Calu3 (cell line): ENCODE measurements at places on chromosomes 4 and X. TPM values are rescaled to one million over a fixed set of nuclear protein-coding genes. Genes with fewer than 3 reads are reported as not detected.
A peak's percentile ranks its signal among the peaks of the same experiment; 100 is the strongest.

DNA sequence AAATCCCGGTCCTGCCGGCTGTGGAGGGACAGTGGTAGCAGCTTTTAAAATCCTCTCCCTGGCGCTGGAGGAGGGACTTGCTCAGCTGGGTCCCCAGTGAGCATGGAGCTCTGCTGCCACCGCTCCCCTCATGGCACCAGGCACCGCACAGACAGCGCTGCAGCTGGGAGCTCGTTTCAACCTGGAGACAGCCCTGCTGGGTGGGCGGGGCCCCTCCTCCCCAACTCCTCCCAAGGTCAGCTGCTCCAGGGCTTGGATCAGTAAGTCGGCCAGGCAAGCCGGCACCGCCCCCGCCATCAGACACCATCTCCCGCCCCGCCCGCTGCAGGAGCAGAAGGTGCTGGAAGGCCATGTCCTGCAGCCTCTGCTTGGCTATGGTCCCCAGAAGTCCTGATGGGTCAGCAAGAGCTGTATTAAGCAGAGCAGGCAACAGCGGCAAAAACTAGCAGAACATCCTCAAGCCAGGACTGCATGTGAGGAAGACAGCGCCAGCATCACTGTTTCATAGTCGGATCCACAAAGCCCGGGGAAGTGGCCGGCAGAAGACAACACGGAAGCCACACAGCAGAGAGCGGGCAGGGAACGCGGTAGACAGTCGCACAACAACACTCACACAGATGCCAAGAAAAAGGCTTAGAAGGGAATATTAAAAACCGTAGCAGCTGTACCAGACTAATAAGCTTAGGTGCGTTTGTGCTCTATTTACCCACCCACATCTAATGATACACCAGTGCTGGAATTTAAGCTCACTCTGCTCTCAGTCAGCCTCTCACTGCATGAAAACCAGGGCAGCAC, 16.2 kb downstream of the ZFYVE28 start:
- DNase-seq = no peak

GRCh38 chr4:152983774-152984411, 47.8 kb downstream of the FHDC1 start:
- no peak for DNase-seq

GRCh38 chrX:1416965-1417760, 25.2 kb upstream of the SLC25A6 start:
- no peak for DNase-seq

DNA sequence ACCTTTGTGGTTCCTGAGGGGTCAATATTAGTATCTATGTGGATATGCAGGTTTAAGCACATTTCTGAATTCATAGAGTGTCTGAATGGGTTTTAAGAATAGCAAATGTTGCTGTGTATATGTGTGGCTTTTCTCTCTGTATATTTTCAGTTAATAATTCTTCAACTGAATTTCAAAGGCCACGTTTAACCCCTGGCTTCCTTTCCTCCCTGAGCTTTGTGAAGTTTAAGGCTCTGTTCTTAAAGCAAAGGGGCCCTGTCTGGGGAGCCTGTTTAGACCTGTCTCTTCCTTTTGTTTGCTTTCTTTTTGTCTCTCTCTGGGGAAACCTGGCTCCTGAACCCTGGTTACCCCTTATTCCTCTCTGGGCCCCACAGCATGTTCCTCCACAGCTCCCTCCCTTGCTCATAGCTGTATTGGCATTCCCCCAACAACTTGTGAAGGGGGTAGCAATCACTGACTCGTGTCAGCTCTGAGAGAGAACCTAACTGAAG, 139.1 kb downstream of the COL4A6 start:
- no peak for DNase-seq

DNA sequence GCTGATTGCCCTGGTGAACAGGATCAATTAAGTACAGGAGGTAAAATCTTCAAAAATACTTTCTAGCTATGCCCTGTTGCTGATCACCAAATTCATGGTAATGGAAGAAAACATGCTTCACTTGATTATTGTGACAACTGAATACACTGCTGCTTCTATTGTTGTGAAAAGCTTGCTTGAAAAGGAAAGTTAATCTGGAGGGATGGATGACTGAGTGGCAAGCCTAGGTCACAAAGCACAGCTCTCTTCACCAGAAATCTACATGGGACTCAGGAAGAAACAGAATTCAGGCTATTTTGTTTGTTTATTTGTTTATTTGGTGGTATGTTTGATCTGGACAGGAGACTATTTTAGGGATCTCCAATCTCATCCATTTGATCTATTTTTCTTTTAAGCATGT, 182.0 kb downstream of the MGST2 start:
- DNase-seq = no peak

DNA sequence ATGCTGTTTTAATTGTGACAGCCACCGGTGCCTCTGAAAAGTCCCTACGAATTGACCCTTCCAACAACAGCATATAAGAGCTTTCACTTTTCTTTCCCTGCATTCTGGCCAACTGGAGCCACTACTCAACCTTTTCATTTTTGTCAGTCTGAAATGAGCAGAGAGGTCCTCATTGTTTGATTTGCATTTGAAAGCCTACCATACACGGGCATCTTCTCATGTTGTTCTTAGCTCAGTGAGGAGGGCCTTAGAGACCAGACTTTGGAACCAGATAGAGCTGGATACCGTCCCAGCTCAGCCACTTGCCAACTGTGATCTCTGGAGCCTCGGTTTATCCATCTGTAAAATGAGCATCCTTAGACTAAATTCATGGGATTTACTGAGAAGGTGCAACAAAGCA, 16.9 kb upstream of the TMSB4X start:
- no peak for DNase-seq

- no peak for DNase-seq
Observed at GRCh38 chr4:157980158-157980557, 192.7 kb downstream of the GASK1B start.

GRCh38 chrX:68684291-68684918, 36.9 kb downstream of the STARD8 start:
- no peak for DNase-seq

GRCh38 chrX:22889819-22890218, 109.9 kb upstream of the DDX53 start:
- DNase-seq = no peak

DNA sequence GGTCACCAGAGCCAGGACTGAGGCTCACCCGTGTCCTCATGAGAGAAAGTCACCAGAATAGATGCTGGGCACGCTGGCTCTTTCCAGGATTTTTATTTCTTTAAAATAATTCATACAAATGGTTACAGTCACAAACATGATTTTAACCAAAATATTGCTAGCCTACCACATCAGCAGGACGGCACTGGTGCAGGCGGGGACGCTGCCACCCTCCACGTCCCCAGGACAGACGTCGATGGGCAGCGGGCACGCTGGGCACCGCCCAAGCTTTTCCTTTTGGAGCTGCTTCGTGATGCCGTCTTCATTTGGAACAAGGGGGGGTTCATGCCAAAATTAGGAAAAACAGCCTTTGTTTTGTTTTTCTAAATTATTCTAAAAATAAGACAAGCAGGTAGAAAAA, 37.6 kb downstream of the CTBP1 start:
- no peak for DNase-seq

- no peak for DNase-seq
Observed at GRCh38 chrX:46693149-46693548, 65.8 kb downstream of the SLC9A7 start.

DNA sequence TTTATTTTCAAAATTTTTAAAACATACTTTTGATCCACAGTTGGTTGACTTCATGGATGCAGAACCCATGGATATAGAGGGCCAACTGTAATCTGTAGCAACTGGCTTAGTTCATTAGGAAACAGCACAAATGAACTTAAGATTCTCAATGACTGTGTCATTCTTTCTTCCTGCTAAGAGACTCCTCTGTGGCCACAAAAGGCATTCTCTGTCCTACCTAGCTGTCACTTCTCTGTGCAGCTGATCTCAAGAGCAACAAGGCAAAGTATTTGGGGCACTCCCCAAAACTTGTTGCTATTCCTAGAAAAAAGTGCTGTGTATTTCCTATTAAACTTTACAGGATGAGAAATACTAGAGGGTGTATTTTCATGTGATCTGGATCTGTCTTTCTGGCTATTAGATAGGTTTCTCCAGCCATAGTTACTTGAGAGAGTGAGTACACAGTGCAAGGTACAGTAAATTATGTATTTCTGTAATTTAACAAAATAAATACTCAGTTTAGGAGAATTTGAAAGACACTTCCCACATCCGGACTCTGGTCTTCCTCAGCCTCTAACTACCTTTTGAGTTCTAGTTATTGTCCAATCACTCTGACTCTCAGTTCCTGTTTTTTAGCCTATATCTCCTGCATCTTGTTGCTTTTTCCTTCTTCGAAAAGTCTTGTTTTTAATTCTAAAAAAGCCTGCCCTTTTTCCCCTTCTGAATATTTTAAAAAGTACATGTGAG, 21.8 kb downstream of the TLR2 start:
- DNase-seq = no peak

GRCh38 chr4:154593868-154594267, 3.3 kb upstream of the FGA start:
- DNase-seq = no peak

GRCh38 chr4:81913427-81913879, 441.7 kb upstream of the RASGEF1B start:
- DNase-seq = peak; percentile 45

GRCh38 chrX:108642273-108642628, 94.1 kb downstream of the IRS4 start:
- no peak for DNase-seq

DNA sequence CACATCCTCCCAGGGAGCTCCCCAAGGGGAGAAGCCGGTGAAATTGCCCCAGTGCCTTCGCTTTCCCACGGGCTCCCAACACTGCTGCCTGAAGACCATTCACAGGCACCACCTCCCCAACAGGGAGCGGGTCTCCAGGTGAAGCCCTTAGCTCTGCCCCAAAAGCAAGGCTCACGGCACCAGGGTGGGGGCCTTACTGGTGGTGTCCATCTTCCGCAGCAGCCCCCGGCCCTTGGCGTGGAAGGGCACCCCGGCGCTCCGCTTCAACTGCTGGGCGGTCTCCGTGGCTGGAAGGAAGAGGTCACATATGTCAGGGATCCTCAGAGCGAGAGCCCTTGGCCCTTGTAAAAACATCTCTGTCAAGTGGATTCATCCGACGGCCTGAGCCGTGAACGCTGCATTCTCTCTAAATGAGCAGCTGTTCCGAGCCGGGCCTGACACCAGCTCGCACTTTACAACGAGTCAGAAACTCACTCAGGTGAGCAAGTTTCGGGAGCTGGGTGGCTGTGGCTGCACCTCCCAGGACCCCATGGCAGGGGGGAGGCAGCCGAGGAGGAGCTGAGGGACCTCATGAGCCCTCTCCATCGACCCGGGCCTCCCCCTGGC, 20.9 kb downstream of the NELFA start:
- no peak for DNase-seq

- DNase-seq = no peak
Observed at GRCh38 chr4:40412866-40413795, 78.0 kb downstream of the CHRNA9 start.

Gene IL2RG
- 0.57 and 3.6 TPM in 2 replicates for total RNA-seq

Gene SYTL4
- 16.0 and 17.3 TPM in 2 replicates for total RNA-seq

Gene BEX2
- total RNA-seq = 2.5 and 4.0 TPM in 2 replicates

Gene ACE2
- 25.3 and 46.7 TPM in 2 replicates for total RNA-seq

Gene MAGEB10
- total RNA-seq = not detected in 2 replicates

Gene FAAH2
- 9.1 and 10.3 TPM in 2 replicates for total RNA-seq

Gene TRPC3
- total RNA-seq = not detected in 2 replicates

Gene SOX3
- not detected in 2 replicates for total RNA-seq

Gene CEP135
- total RNA-seq = 8.0 and 9.4 TPM in 2 replicates
